ENCODE measurements at places on chromosomes 7 and 10. TPM values are rescaled to one million over a fixed set of nuclear protein-coding genes. Genes with fewer than 3 reads are reported as not detected.

DNA sequence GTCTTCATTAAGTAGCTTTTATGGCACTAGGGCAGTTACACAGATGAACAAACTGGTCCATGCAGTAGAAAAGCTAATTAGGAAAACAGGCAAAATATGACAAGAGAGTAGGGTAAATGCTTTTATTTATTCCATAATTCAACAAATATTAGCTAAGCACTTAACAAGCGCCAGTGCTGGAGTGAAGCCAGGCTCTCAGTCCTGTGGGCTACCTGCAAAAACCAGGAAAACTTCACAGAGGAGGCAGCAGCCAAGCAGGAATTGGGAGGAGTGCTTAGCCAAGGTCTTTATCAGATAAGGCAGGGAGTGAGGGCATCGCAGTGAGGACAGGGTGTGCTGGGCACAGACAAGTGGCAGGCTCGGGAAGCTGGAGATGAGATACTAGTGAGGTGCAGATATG is 4.9 kb upstream of the KAT6B start:
- no peak for ATAC-seq

TRIM74 gene
- not detected for total RNA-seq

OR6B1 gene
- not detected for total RNA-seq

GRCh38 chr7:17275749-17276671 is 22.4 kb upstream of the AHR start:
- ATAC-seq: no peak

DNA sequence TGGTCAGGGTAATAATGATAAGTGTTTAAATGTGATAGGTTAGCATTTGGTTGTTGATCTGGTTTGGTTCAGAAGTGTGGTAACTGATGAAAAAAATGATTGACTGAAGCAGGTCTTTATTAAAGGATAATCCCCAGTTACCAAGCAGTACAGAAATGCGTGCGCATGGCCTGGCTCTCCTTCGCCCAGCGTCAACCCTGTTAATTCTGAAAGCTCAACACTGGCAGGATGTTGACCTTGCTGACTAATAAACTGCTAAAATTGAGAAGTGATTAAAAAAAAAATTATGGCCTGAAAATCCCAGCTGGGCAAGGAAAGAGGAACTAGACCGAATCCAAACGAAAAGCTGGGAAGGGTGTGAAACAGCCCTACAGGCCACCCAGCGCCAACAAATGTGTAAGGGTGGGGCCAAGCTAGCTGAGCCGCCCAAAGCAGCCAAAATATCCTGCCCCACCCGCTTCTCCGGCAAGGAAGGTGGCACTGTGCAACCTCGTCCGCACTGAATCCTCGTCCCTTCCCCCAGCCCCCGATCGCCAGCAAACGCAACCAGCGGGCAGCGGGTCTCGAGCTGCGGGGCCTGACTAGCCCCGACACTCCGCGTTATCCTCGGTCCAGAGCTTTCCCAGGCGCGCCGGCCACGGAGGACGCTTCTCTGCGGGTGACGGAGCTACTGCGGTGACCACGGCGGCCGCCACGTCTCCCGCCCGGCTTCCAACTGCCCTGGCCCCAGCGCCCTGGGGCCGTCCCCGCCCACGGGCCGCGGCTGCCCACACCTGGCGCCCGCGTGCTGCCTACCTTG is 561 bp downstream of the SHTN1 start:
- ATAC-seq: peak; percentile 95

CPA2 gene
- total RNA-seq: not detected

MPP7 gene
- 53.6 TPM for total RNA-seq

RUFY2 gene
- 12.2 TPM for total RNA-seq

SMNDC1 gene
- 19.2 TPM for total RNA-seq

DNA sequence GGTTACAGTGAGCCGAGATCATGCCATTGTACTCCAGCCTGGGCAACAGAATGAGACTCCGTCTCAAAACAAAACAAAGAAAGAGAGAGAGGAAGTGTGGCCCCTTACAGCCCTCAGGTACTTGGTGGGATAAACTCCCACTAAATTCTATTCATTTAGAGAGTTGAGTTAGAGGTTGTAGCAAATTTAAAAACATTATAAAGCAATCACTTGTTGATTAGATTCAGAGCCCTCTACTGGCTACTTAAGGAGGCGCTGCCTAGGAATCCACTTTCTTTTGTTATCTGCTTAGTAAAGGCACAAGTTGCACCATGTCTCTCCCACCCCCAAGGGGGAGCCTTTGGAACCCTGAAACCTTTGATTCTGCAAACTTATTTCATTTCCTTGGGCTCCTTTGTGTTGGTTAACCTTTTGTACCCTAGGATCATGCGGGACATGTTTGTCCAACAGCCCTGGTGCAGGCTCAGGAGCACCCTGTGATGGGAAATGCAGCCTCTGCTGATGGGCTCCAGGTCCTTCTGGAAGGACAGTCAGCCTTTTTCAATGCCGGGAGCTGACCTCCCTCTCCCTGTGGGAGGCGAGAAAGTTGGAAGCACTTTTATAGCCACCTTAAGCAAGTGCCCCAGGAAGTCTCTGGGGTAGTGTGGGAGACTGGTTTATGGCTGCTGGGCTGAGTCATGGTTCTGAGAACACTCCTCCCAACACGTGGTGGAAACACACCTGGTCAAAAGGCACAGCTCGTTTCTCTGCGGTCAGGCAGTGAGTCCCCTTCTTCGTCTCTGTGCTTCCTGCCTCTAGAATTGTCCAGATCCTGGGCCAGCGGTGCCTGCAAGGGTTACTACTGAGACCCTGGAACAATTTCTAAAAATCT is 2.3 kb downstream of the HKDC1 start:
- peak; percentile 95 for ATAC-seq

DNA sequence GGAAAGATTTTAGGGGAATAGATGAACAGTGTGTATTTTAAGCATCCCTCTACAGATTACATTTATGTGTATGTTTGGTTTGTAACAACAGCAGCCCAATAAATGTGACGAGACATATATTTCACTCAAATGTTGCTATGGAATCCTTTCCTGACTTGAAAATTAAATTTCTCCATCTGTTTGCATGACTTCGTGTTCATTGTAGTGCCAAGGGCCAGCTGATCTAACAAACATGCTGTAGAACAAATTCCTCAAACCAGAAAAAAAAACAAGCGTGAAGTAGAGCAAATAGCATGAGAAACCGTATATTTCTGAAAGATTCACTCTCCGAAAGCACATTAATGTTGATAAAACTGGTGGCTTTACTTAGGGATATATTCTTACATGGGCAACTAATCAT is 87.8 kb downstream of the NRCAM start:
- no peak for ATAC-seq

CYP26C1 gene
- total RNA-seq: not detected

DNA sequence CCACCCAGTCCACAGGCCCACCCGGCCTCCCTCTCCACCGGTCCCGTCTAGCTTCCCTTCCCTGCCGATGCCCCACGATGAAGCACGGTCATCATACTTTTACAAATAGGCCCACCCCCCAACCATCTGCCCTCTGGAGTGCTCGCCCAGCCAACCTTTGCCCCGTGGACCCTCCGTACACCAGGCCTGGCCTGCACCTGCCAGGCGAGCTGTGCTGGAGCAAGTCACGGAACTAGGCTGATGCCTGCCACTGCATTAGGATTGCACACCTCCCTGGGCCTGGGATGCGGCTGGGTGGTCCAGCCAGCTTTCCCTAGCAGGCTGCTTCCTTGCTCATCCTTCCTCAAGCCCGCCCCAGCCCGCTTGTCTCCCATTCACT is 44.7 kb downstream of the PPIF start:
- no peak for ATAC-seq

GRCh38 chr10:67319976-67320375 is 376.0 kb downstream of the CTNNA3 start:
- no peak for ATAC-seq

GRCh38 chr10:77456414-77456813 is 181.2 kb downstream of the KCNMA1 start:
- no peak for ATAC-seq
